Psoas muscle (tissue), 8 donors: ENCODE measurements at places on chromosomes 1 and 21. TPM values are rescaled to one million over a fixed set of nuclear protein-coding genes. Genes with fewer than 3 reads are reported as not detected.

The SPRR1A gene
- not detected for polyA plus RNA-seq

The HRNR gene
- polyA plus RNA-seq: not detected

- no peak for DNase-seq
Measured at GRCh38 chr1:245807954-245808719, 653.4 kb downstream of the KIF26B start.

GRCh38 chr21:36535618-36536241 is 55.8 kb upstream of the CLDN14 start:
- DNase-seq: no peak

GRCh38 chr1:41504114-41505035 is 19.9 kb upstream of the EDN2 start:
- DNase-seq: no peak

DNA sequence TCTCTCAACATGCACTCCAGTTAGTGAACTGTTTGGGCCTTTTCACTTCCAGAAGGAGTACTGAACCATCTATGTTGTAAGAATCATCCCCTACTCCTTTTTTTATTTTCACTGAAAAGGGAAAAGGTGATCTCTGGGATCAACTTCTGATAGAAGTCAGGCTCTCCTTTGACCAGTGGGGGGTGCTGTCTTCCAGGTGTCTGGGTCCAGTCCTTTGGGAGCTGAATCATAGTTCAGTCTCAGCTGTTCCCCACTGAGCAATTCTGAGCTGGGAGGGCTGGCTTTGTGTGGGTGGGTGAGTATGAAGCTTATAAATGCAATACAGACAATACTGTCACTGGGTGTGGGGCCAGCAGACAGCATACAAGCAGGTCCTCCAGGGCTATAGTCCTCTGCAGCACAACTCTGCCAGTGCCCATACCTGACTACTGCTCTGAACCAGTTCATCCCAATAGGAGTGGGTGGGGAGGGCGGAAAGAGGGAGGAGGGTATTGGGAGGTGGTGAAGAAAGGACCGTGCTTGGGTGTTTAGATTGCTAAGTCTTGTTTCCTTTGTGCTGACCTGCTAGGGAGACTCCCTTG is 12.5 kb upstream of the SARS1 start:
- DNase-seq: peak; percentile 29

- DNase-seq: no peak
Measured at GRCh38 chr1:6683434-6683833, 18.2 kb downstream of the DNAJC11 start.

GRCh38 chr1:44970317-44970716 is 16.1 kb downstream of the EIF2B3 start:
- no peak for DNase-seq

- DNase-seq: no peak
Measured at GRCh38 chr1:93699503-93700168, 18.0 kb upstream of the BCAR3 start.
